ENCODE measurements at places on chromosomes 1 and 21. TPM values are rescaled to one million over a fixed set of nuclear protein-coding genes. Genes with fewer than 3 reads are reported as not detected.

ACTA1 gene
- total RNA-seq, result 14,190 TPM

CFAP107 gene
- total RNA-seq, result not detected

DNA sequence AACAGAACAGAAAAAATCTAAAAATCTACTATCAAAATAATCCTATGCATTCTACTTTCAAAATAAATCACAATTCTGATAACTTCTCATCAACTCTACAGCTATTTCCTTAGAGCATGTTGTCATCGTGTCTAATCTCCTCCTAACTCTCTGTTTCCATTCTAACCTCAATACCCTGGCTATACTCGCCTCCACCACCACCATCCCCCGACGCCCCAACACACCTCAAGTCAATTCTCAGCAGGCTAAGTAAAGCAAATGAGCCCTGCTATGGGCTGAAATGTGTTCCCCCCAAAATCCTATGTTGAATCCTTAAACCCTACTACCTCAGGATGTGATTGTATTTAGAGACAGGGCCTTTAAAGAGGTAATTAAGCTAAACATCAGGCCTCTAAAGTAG is 34.6 kb downstream of the NRDC start:
- no peak overlapping the region for H3K4me3 ChIP-seq
- DNase-seq, result no peak
- no peak overlapping the region for H3K27ac ChIP-seq

BARHL2 gene
- not detected for total RNA-seq

DNA sequence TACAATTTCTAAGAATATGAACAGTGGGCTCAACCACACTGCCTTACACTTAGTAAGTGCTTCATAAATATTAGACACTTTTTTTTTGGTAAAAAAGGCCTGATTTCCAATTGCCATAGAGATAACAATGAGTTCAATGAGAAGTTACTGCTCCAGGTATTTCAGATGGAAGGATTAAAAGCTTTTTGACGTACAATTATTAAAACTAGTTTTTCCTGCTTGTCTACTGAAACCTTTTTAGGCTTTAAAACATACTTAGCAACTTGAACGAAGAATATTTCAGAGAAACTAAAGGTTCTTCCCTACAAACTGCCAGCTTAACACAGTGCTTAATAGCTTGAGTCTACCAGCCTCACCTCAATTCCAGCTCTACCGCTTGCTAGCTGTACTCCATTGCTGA is 43.7 kb downstream of the TRIT1 start:
- no peaks in the 10 kb centered on the region for H3K27me3 ChIP-seq
- peaks cover 71% of the 10 kb centered on the region for H3K36me3 ChIP-seq
- H3K4me1 ChIP-seq, result no peaks in the 10 kb centered on the region
- H3K27ac ChIP-seq, result no peak overlapping the region

GRCh38 chr21:41403331-41403730 is 22.7 kb upstream of the MX1 start:
- peaks cover 29% of the 10 kb centered on the region for H3K36me3 ChIP-seq
- no peak for DNase-seq
- no peak overlapping the region for H3K27ac ChIP-seq
- H3K4me3 ChIP-seq, result no peak overlapping the region
- no peaks in the 10 kb centered on the region for H3K27me3 ChIP-seq

FDPS gene
- 85.1 TPM for total RNA-seq

GRCh38 chr1:181334724-181335123 is 148.6 kb upstream of the CACNA1E start:
- no peaks in the 10 kb centered on the region for H3K27me3 ChIP-seq
- no peak for DNase-seq
- no peak overlapping the region for H3K27ac ChIP-seq
- H3K4me3 ChIP-seq, result no peak overlapping the region
- no peaks in the 10 kb centered on the region for H3K36me3 ChIP-seq

DNA sequence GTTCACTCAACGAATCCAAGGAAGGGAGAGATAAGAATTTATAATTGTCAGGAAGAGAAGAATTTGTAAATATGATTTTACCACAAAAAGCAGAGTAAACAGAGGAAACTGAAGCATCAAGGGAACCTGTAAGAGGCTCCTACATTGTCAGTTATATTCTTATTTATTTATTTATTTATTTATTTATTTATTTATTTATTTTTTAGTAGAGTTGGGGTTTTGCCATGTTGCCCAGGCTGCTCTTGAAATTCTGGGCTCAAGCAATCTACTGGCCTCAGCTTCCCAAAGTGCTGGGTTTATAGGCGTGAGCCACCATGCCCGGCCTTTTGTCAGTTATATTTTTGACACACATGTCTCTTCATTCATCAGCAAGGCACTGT is 47.1 kb downstream of the FCRL3 start:
- H3K27ac ChIP-seq, result no peak overlapping the region
- no peaks in the 10 kb centered on the region for H3K4me1 ChIP-seq
- H3K4me3 ChIP-seq, result no peak overlapping the region

SRSF10 gene
- total RNA-seq, result 65.8 TPM

- H3K27me3 ChIP-seq, result no peaks in the 10 kb centered on the region
- DNase-seq, result peak; percentile 39
- H3K36me3 ChIP-seq, result no peaks in the 10 kb centered on the region
- H3K27ac ChIP-seq, result no peak overlapping the region
- H3K4me3 ChIP-seq, result no peak overlapping the region
Observed at GRCh38 chr1:145714524-145715111, 4.7 kb upstream of the CD160 start.

DNA sequence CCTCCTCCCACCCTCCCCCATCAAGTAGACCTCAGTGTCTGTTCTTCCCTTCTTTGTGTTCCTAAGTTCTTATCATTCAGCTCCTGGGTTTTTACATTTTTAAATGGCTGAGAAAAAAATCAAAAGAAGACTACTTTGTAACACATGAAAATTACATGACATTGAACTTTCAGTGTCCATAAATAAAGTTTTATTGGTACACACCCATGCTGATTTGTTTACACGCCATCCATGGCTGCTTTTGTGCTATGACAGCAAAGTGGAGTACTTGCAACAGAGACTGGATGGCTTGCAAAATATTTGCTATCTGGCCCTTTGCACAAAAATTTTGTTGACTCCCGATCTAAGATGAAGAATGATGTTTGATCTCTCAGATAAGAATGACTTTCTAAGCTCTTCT is 171.4 kb downstream of the PRDM2 start:
- H3K36me3 ChIP-seq, result no peaks in the 10 kb centered on the region
- no peak overlapping the region for H3K4me3 ChIP-seq
- no peak for DNase-seq
- H3K27me3 ChIP-seq, result no peaks in the 10 kb centered on the region

HEYL gene
- 21.5 TPM for total RNA-seq

DNA sequence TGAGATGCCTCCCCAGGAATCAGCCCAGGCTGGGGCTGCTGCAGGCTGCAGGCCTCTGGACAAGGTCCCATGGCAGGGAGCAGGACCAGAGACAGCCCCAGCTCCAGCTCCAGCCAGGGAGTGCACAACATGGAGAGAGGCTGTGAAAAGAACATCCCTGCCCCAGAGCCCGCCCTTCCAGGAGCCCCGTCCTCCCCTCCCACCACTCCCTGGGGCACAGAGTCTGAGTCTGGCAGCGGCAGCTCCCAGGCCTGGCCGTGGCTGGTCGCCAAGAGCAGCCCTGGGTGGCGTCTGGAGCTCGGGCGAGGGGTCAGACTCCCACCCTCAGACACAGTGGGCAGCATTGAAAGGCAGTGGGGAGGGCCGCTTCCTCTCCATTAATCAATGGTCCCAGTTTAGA is 37.8 kb downstream of the MEGF6 start:
- no peak overlapping the region for H3K4me3 ChIP-seq
- no peaks in the 10 kb centered on the region for H3K27me3 ChIP-seq
- DNase-seq, result no peak
- no peaks in the 10 kb centered on the region for H3K4me1 ChIP-seq
- H3K27ac ChIP-seq, result no peak overlapping the region

DNA sequence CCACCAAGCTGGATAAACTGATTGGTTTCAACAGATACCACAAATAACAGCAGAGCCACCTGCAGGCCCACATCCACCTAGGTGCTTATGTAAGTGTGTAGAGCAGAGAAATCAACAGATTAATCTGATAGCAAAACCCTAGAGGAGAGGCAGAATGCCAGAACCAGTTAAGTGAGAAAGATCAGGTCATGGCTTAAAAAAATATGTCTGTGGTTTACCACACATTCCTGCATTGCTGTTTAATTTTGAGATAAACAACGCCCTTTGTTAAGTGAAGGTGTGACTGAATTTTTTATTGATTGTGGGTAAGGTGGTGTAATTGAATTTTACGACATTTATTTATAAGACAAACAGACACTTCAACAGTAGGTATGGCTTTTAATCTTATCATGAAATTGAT is 21.2 kb downstream of the CRNN start:
- no peaks in the 10 kb centered on the region for H3K36me3 ChIP-seq
- no peaks in the 10 kb centered on the region for H3K4me1 ChIP-seq
- DNase-seq, result no peak
- H3K4me3 ChIP-seq, result no peak overlapping the region

DNA sequence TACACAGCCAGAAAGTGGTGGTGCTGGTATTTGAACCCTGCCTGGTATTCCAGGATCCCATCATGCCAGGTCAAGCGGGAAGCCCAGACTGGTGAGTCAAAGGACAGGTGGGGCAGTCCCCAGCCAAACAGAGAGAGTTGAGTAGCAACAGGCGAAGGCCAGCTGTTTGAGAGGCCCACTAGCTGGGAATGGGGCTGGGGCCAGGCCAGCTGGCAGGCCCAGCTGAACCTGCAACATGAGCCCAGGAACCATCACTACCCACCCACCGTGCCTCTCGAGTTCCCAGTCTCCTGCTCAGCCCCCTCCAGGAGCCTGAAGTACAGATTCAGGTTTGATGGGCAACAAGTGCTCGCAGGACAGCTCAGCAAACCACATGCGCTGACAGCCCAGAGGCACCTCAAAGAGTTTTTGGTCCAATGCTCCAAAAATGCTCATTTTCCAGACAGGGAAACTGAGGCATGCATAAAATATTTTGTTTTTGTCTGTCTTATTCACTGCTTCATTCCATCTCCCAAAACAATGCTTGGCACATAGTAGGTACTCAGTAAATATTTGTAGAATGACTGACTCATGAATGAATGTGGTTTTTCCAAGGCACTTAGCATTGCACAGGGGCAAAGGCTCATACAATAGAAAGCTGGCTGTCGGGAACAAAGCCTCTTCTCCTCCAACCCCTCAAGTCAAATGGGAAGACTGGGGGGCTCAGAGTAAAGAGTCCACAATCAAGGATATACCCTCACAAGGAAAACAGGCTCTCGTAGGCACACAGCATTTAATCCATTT is 42.5 kb upstream of the CLIC4 start:
- no peaks in the 10 kb centered on the region for H3K27me3 ChIP-seq
- DNase-seq, result peak; percentile 47
- no peak overlapping the region for H3K27ac ChIP-seq
- no peak overlapping the region for H3K4me3 ChIP-seq
- H3K4me1 ChIP-seq, result peaks cover 25% of the 10 kb centered on the region

GRCh38 chr1:226973371-226973897 is 33.3 kb downstream of the COQ8A start:
- peaks cover 38% of the 10 kb centered on the region for H3K4me1 ChIP-seq
- no peaks in the 10 kb centered on the region for H3K36me3 ChIP-seq
- H3K4me3 ChIP-seq, result no peak overlapping the region
- peak overlapping the region; percentile 92 for H3K27ac ChIP-seq
- H3K27me3 ChIP-seq, result no peaks in the 10 kb centered on the region

- H3K4me3 ChIP-seq, result no peak overlapping the region
- no peaks in the 10 kb centered on the region for H3K36me3 ChIP-seq
- DNase-seq, result no peak
- H3K27me3 ChIP-seq, result no peaks in the 10 kb centered on the region
- H3K4me1 ChIP-seq, result no peaks in the 10 kb centered on the region
Observed at GRCh38 chr21:34768326-34768725, 99.5 kb downstream of the CLIC6 start.

GRCh38 chr1:93304716-93305138 is 41.0 kb upstream of the DR1 start:
- no peaks in the 10 kb centered on the region for H3K36me3 ChIP-seq
- no peak overlapping the region for H3K27ac ChIP-seq
- H3K4me3 ChIP-seq, result no peak overlapping the region
- no peaks in the 10 kb centered on the region for H3K27me3 ChIP-seq
- DNase-seq, result no peak
- H3K4me1 ChIP-seq, result peaks cover 3% of the 10 kb centered on the region

- H3K27me3 ChIP-seq, result no peaks in the 10 kb centered on the region
- DNase-seq, result peak; percentile 56
- no peaks in the 10 kb centered on the region for H3K36me3 ChIP-seq
- peaks cover 66% of the 10 kb centered on the region for H3K4me1 ChIP-seq
- peak overlapping the region; percentile 82 for H3K27ac ChIP-seq
Observed at GRCh38 chr1:218463194-218464156, 118.3 kb downstream of the TGFB2 start.

GRCh38 chr1:110230381-110231199 is 20.5 kb downstream of the KCNC4 start:
- H3K36me3 ChIP-seq, result no peaks in the 10 kb centered on the region
- H3K27ac ChIP-seq, result no peak overlapping the region
- H3K27me3 ChIP-seq, result no peaks in the 10 kb centered on the region
- no peak overlapping the region for H3K4me3 ChIP-seq
- no peak for DNase-seq

VCAM1 gene
- 38.5 TPM for total RNA-seq

DNA sequence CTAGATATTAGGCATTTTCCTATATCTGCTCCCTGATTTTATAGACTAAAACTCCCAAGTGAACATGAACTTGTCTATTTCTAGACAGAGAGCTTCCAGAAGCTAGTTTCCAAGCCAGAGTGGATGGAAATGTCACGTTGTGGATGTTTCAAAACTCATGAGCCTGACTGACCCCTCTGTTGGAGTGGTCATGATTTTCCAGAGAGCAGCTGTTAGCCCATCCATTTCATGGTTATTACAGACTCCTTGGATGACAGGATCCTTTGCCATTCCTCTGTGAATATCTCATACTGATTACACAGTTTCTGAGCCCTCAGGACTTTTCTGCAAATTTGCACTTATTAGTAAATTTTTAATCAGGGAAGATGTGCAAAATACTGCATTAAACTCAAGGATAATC is 76.8 kb upstream of the ATF3 start:
- H3K27ac ChIP-seq, result no peak overlapping the region
- DNase-seq, result no peak
- no peaks in the 10 kb centered on the region for H3K27me3 ChIP-seq
- H3K4me3 ChIP-seq, result no peak overlapping the region

DNA sequence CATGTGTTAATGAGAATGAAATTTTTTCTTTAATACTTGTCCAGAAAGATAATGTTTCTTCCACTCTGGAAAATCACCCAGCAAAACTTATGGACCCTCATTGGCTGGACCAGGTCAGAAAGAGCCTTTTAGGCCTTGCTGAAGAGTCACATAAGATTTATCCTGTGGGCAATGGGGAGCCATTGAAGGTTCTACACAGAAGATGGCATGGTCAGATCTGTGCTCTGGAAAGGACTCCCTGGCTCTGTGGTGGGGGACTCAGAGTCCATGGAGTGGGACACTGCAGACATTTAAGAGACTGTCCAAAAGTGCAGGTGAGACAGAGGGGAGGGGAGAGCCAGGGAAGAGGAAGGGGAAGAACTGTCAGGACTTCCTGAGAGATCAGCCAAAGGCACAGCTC is 66.4 kb downstream of the DHRS3 start:
- H3K4me3 ChIP-seq, result no peak overlapping the region
- peaks cover 53% of the 10 kb centered on the region for H3K4me1 ChIP-seq
- H3K36me3 ChIP-seq, result no peaks in the 10 kb centered on the region
- H3K27ac ChIP-seq, result no peak overlapping the region
- no peak for DNase-seq

Data from heart right ventricle (tissue), 16 donors.